ENCODE measurements at places on chromosomes 13 and 19. TPM values are rescaled to one million over a fixed set of nuclear protein-coding genes. Genes with fewer than 3 reads are reported as not detected.
A peak's percentile ranks its signal among the peaks of the same experiment; 100 is the strongest.

Gene OR10H1
- not detected for polyA plus RNA-seq

Gene KLK3
- polyA plus RNA-seq: 1.6 TPM

DNA sequence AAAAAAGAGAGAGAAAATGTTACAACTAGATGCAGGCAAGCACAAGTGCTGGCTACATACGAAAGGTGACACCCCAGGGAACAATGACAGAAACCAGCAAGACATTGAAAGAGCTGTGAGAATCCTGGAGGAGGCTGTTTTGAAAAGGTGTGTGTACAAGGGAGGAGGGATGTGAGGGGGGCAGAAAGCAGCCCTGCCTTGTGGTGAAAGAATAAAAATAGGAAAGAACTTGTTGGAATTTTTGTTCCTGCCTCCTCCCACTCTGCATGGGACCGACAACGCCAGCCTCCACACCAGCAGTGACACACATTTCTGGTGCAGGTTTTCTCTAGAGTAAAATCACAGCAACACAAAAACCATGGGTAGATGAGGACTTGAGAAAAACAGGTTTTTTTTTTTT, 1258.6 kb downstream of the PCDH9 start:
- peak; percentile 52 for DNase-seq

GRCh38 chr19:4707956-4708650, 15.5 kb downstream of the DPP9 start:
- DNase-seq: no peak

- DNase-seq: no peak
These were observed 2.7 kb upstream of the IGFL4 start for GRCh38 chr19:46043519-46043918.

- DNase-seq: no peak
These were observed 28.6 kb downstream of the WDFY2 start for GRCh38 chr13:51612867-51613266.

- no peak for DNase-seq
These were observed 6.8 kb upstream of the KDM4B start for GRCh38 chr19:4962085-4962619.

DNA sequence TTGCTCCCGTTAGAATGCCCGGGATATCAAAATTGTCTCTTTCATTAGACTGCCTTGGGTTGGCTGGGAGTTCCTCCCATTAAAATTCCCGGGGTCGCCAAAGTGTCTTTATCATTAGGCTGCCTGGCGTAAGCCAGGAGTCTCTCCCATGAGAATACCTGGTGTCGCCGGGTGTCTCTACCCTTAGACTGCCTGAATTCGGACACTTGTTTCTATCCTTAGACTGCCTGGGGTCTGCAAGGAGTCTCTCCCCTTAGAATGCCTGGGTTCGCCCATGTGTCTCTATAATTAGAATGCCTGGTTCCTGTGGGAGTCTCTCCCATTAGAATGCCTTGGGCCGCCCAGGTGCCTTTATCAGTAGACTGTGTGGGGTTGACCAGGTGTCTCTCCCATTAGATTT, 1538.2 kb downstream of the UQCRFS1 start:
- no peak for DNase-seq

- DNase-seq: no peak
These were observed 26.1 kb upstream of the EEF1AKMT1 start for GRCh38 chr13:20799726-20800416.

Measured in kidney (tissue), 22 donors.